ENCODE measurements at places on chromosomes 4 and X.

- DNase-seq, result no peak
Measured at GRCh38 chrX:47172971-47173792, 20.4 kb upstream of the UBA1 start.

DNA sequence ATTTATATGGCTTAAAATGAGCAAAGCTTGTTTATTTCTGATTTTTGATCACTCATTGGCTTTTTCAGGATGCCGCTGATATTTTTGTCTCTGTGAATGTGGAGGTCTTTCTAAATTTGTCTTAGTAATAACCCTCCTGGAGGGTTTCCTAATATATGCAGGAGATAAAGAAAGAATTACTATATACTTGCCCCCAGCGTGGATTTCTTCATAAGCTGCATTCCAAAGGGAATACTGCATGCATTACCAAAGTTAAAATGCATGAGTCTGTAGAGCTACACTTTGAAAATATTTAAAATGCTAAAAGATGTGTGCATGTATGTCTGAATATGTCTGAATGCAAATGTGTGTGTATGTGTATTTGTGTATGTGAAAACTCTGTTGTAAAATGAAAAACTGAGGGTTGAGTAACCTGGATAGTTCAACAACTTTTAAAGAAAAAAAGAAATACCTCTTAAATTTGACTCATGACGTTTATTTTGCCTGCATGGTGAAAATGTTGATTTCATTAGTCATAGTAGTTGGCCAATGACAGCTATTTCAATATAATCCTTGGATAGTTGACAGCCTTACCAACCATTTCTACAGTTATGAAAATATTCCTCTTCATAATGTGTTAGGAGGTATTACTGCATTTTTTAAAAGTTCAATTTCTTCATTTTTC, 113.2 kb upstream of the ZNF827 start:
- no peak for DNase-seq

GRCh38 chr4:2671267-2671895, 84.8 kb downstream of the TNIP2 start:
- DNase-seq, result no peak

GRCh38 chrX:71099736-71100135, 4.1 kb downstream of the FOXO4 start:
- DNase-seq, result no peak

DNA sequence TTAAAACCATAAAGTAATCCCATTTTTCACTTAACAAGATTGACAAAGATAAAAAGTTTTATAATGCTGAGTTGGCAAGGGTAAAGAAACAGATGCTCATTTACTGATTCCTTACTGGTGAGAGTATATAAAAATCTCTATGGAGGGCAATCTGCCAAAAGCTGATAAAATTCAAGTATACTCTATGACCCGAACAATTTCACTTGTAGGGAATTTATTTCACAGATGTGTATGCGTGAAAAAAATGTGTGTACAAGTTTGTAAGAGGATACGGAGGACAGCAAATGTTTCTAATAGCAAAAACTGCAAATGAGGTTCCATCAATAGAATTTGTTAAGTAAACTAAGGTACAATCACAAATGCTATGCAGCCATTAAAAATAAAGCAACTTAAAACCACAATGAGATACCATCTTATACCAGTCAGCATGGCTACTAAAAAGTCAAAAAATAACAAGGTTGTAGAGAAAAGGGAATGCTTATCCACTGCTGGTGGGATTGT, 23.4 kb downstream of the DHX15 start:
- DNase-seq, result no peak

GRCh38 chr4:184453365-184454160, 20.8 kb downstream of the IRF2 start:
- DNase-seq, result no peak

DNA sequence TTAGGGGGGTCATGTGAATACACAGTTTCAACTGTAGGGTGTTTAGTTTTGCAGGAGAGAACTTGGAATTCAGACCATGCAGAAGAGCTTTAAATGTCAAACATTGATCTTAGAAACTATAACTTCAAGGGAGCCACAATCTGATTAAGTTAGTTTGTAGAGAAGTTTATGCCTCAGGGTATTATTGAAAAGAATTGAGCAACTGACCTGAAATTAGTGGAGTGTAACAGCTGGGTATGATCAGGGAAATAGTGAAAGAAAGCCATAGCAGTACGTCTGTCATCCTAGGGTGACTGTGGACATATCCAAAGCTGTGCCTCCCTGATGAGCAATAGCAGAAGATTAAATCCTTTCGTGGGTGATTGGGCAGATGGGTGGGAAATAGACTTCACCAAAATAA, 63.8 kb downstream of the FAM47B start:
- no peak for DNase-seq

- no peak for DNase-seq
Measured at GRCh38 chr4:36138220-36138619, 106.1 kb downstream of the ARAP2 start.

DNA sequence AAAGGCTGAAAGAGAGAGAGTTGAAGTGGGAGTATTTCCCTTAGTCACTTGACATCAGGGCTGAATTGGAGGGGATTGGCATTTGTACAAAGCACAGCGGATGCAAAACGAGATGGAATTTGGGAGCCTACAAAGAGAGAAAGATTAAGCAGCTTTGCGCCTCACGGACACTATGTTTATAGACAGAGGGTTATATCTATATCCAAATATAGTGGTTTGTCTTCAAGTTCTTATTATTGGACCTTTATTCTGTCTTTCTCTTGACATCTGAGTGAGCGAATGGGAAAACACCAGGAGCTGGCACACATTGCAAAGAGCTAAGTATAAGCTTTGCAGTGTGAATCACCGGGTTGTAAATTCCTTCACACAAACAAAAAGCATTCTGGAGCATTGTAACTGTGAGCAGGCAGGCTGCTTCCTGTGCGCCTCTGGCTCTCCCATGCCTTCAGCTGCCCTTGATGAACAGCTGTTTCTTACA, 500.2 kb downstream of the STIM2 start:
- no peak for DNase-seq

DNA sequence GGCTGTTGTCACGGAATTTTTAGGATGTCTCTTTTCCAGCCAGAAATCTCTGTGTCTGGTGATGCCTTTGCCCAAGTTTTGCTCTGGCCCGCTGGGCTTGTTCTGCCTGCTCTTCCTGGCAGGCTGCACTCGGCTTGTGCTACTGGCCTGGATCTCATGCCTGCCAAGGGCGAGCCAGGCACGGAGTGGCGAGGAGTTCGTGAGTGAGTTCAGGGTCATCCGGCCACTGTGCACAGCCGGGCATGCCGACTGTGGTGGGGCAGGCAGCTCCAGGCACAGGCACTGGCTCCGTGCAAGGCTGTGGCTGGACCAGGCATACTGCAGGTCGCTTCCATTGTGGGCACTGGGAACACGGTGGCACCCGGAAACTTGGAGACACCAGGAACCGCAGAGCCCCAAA, 129.1 kb downstream of the ARHGAP10 start:
- no peak for DNase-seq

GRCh38 chr4:112279025-112279881, 6.5 kb downstream of the TIFA start:
- DNase-seq, result no peak

- no peak for DNase-seq
Measured at GRCh38 chrX:110847334-110847733, 51.7 kb upstream of the CHRDL1 start.

- DNase-seq, result no peak
Measured at GRCh38 chr4:78654807-78655206, 103.2 kb downstream of the ANXA3 start.

GRCh38 chr4:8029689-8030088, 90.0 kb upstream of the AFAP1 start:
- DNase-seq, result no peak

DNA sequence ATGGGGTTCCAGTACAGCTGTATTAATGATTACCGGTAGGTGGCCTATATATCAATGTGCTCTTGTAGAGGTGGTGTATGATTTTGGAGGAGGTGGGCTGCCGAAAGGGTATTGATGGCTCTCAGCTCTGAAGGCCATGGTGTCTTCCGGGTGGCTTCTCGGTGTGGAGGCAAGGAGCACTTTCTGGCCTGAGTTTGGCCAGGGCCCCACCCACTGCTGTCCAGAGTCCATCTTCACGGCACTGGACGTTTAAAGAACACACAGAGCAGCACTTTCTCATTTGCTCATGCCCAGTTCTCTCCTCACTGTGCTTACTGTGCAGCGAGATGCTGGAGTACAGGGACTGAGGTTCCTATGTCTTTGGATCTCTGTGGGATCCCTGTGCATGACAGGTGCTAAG, 16.1 kb downstream of the BST1 start:
- DNase-seq, result no peak
